ENCODE measurements at places on chromosomes 5 and 9.

GRCh38 chr9:117747386-117747970, 43.3 kb downstream of the TLR4 start:
- DNase-seq: no peak

DNA sequence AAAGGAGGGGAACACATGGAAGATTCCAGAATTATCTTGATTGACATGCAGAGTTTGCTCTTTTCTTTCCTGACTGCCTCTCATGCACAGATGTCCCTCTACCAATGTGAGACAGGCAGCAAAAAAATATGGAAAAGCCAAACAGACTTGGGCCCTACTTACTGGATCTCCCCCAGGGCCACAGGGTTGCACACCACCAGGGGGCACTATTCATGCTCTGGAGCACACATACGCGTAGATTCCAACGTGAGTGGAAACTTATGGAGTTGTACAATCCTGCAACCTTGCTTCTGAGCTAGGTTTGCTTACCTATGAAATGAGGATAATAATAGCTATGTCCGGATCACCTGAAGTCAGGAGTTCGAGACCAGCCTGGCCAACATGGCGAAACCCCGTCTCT, 319.5 kb downstream of the ARHGEF28 start:
- no peak for DNase-seq

- no peak for DNase-seq
Observed at GRCh38 chr5:72392326-72392733, 72.2 kb downstream of the PTCD2 start.

DNA sequence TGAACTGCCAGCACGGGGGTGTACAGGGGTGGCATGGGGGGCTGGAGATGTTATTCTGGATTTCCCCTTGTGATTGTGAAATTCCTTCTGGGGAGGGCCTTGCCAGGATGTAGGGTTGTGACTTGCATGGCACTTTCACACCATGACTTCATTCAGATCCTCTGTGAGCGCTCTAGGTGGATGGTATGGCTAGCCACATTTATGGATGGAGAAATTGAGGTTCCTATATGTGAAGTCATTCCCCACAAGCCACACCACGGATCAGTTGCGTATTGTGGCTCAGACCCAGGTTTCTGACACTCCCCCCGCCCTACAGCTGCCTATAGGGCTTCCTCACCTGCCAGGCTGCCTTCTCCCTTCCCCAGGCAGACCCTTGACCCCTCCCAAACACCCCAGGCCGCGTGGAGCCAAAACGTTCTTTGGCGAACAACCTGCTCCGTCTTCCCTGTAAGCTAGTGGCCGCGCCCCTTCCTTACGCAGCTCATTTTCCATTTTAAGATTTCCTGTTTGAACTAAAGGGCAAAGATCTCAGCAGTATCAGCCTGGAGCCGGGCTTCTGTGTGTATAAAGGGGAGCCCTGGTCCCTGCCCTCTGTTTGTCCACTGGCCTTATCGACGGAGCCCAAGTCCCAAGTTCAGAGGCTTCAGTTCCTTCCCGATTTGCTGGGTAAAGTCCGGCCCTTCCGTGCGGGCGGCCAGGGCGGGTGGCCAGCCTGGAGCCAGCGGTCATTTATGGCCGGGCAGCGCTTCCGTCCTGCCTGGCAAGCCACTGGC, 97.8 kb upstream of the KLF4 start:
- no peak for DNase-seq

DNA sequence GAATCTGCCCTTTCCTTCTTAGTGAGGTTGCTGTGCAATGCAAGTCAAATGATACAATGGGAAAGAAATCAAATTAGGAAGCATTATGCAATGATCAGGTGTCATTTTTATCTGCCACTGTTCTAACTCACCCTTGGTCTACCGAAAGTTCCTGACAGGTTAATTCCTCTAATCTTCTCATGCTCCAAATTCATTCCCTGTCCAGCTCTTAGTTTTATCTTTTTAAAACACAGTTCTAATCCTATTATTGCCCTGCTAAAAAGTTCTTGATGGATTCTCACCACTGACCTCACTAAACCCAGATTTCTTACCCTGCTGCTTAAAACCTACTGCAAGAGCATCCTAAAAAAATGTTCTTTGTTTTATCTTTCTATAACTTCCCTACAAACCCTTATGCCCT, 1000.9 kb downstream of the CDH18 start:
- DNase-seq: no peak
